ENCODE measurements at places on chromosomes 7 and 10. TPM values are rescaled to one million over a fixed set of nuclear protein-coding genes. Genes with fewer than 3 reads are reported as not detected.
A peak's percentile ranks its signal among the peaks of the same experiment; 100 is the strongest.

- no peak for DNase-seq
Measured at GRCh38 chr7:106731646-106732444, 70.9 kb upstream of the CCDC71L start.

The CFAP69 gene
- 1.7 TPM for polyA plus RNA-seq

GRCh38 chr7:121575194-121575765 lies 179.2 kb upstream of the FAM3C start:
- no peak for DNase-seq

The NPC1L1 gene
- polyA plus RNA-seq: not detected

The RNF133 gene
- polyA plus RNA-seq: not detected

DNA sequence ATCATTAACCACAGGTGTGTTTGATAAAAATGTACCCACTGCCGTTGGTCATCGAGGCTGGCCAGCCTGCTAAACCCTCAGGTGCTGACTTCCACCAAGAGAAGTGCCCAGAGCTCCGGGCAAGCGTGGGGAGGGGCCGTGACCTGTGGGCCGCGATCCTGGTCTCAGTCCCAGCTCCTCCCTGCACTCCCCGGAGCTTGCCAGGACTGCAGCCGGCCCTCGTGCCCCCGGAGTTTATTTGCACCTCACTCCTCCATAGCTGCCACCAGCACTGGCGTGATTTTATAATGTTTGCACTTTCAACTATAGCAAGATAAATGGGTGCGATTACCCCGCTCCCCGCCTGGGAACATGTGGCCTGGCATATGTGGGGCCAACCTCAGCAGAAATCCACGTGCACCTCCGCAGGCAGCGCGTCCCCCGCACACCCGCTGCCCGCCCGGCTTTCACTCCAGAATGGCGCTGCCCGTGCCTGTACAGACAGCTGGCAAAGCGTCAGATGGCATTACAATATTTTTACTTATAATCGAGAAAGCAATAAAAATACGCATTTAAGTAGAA lies 30.8 kb downstream of the UNCX start:
- peak; percentile 36 for DNase-seq

GRCh38 chr10:101495324-101495925 lies 92.6 kb downstream of the POLL start:
- no peak for DNase-seq

DNA sequence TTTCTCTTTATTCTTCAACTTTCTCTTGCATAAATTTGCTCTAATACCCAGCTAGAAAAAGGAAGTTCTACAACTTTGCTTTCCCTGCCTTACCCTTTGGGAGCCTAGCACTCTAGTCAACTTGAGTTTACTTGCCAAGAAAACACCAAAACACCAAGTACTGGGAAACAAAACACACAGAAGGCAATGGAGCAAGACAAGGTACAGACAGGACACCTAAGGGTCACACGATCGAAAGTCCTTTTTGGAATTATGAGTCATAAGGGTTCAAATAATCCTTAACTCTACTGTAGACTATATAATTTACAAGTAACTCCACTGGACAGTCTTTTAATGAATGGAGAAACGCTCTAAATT lies 42.6 kb upstream of the ANAPC16 start:
- no peak for DNase-seq

All from psoas muscle (tissue), 8 donors.